GF-D8 (cell line): ENCODE measurements at places on chromosomes 2 and 18.

- DNase-seq, result no peak
Observed at GRCh38 chr2:11710632-11711353, 35.6 kb upstream of the LPIN1 start.

- no peak for DNase-seq
Observed at GRCh38 chr2:239548451-239548871, 147.6 kb upstream of the HDAC4 start.

DNA sequence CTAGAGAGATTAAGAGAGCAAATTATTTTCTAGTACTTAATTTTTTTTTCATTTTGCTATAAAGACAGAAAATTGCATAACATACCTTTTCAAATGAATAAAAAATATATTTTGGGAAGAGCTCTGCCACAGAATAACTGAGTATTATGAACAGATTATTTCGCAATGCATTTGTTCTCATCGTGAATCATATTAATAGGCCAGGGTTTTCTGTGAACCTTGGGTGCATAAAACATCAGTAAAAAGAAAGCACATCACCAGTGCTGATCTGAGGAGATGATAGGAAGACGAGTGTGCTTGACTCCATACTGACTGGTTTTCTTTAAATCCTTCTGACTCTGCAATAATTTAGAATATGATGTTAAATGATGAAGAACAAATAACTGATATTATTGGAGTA lies 409.1 kb downstream of the CPS1 start:
- no peak for DNase-seq

DNA sequence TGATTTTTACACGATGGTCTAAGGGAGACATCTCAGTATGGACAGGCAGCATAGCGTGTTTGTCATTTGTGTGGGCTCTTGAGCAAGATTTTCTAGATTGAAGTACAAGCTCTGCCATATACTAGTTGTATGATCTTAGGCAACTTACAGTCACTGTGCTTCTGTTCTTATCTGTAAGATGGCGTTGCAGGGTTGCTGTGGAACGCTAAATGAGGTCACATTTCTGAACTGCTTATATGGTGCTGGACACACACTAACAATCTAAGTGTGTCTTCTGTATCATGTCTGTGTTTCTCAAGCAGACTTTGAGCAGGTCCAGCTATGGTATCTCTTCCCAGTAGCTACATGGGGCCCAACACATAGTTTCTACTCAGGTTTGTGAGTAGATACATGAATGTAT lies 29.2 kb downstream of the PARD3B start:
- no peak for DNase-seq

- DNase-seq, result no peak
Observed at GRCh38 chr18:58080451-58080850, 36.4 kb downstream of the NEDD4L start.

- no peak for DNase-seq
Observed at GRCh38 chr2:211823886-211824479, 714.6 kb downstream of the ERBB4 start.

- DNase-seq, result no peak
Observed at GRCh38 chr2:31192851-31193392, 24.4 kb downstream of the CAPN14 start.

GRCh38 chr2:141323571-141323970 lies 807.2 kb downstream of the LRP1B start:
- DNase-seq, result no peak

- no peak for DNase-seq
Observed at GRCh38 chr2:97761192-97761591, 47.8 kb downstream of the ZAP70 start.

DNA sequence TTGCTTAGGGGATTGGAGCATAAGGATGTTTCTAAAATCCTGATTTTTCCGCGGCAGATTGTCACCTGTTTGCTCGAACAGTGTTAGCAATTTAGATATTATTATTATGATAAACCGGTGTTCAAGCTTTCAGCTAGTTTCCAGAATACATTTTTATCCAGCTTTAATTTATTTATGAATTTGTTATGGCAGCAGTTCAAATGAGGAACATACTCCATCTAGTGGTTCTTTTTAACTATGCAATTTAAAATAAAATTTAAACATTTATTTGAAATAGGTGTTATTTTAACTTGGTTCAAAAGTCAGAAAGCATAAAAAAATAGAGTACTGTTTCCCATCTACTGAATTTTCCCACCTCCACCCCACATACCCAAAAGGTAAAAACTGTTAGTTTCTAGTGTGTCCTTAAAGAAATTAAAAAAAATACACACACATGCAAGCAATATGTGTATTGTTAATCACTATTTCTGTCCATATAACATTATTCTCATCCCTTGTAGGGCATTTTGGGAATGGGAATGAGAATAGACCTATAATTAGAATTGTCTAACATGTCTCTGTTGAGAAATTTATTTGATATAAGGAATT lies 23.2 kb downstream of the ACOXL start:
- peak; percentile 3 for DNase-seq

GRCh38 chr2:107634172-107634571 lies 192.5 kb upstream of the RGPD4 start:
- DNase-seq, result no peak

DNA sequence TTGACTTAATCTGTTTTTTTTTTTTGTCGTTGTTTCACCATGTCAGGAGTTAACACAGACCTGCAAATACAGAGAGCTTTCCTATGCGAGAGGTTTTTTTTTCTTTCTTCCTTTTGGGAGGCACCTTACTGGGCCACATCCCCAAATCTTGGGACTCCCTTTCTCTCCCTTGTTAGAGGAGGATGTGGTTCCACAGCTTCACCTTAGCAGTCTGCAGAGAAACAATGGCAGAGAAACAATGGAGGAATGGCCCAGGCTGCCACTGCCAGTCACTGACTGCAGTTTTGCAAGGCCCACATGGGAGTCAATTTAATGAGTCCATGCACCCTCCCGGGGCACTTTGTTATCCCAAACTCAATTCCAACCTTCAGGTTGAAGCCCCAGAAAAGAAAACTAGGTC lies 20.8 kb upstream of the PDK1 start:
- DNase-seq, result no peak

DNA sequence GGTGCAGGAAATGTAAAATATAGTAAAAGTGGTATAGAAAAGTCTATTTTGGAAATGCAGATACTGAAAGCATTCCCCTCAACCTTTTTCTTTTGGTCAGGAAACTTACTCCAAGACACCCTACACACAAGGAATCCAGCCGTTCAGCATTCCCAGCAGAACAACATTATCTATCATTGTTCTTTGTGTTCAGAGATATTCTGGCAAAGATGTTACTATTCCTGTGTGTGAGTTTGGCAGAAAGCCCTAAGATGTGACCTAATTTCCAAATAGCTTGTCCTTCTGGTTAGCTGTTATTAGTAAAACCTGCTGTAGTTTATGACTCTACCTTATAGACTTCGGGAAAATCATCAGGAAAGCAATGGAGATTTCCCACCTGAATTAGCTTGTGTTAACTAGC lies 78.1 kb upstream of the PELI1 start:
- DNase-seq, result no peak

DNA sequence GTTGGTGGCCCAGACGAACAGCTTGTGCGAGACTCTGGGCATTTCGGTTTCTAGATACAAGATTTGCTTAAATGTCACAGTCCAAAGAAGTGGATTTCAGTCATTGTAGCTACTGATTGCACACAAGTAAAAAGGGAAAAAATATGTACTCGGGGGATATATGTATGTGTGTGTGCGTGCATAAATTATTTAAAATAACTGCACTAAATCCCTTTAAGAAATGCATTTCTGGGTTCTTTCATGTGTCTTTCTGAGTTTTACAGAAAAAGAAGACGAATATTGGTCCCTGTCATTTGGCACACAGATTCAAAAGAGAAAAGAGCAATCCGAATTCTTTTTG lies 2.1 kb upstream of the EPHA4 start:
- DNase-seq, result no peak

GRCh38 chr2:99317161-99317872 lies 16.3 kb upstream of the LYG1 start:
- no peak for DNase-seq

- DNase-seq, result no peak
Observed at GRCh38 chr2:205776139-205776538, 93.8 kb downstream of the NRP2 start.

- no peak for DNase-seq
Observed at GRCh38 chr2:208147008-208147407, 1.1 kb upstream of the CRYGB start.

- no peak for DNase-seq
Observed at GRCh38 chr18:36031903-36032302, 35.5 kb downstream of the RPRD1A start.

DNA sequence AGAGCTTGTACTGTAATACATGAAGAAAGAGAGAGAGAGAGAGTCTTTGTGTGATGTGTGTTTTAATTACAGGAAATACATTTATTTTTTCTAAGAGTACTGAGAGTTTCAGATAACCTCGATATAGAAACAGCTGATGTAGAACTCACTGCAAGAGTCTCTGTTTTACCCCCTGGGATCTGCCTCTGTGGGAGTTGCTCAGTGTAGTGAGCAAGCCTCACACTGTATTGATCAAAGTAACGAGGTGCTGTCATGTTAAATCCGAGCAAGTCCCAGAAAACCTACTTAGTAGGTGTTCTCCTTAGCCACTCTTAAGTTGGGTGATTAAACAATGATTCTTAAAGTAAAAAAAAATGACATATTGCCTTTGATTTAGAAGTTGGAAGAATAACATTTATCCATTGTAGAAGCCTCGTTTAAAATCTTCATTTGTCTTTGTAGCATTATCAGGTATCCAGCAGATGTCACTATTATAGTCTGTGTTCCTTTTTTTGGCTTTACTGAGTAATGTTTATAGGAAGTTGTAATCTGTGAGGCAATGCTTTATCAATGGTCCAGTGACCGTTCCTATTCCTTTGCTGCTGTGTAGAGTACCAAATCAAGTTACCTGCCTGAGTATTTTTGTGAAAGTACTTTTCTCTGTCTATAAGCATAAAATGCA lies 219.0 kb downstream of the MYO3B start:
- DNase-seq, result no peak

DNA sequence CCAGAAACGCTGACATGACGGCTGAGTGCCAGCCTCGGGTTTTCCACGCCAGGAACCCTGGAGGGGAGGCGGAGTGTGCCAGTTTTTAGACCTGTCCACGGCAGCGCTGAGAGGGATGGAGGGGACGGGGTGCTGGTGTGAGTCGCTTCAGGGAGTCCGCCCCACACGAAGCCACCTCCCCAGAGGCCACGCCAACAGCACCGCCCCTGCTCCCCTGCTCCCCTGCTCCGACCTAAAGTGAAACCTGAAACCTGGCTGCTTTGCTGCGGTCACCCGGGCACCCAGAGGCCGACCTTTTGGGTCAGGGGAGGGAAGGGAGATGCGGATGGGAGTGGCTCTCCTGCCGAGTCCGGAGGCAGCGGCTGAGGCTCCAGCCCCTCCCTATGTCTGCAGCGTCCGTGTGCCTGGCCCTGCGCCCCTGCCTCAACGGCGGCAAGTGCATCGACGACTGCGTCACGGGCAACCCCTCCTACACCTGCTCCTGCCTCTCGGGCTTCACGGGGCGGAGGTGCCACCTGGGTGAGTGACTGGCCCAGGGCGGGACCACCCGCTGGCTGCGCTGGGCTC lies 38.1 kb downstream of the SNED1 start:
- DNase-seq, result no peak

DNA sequence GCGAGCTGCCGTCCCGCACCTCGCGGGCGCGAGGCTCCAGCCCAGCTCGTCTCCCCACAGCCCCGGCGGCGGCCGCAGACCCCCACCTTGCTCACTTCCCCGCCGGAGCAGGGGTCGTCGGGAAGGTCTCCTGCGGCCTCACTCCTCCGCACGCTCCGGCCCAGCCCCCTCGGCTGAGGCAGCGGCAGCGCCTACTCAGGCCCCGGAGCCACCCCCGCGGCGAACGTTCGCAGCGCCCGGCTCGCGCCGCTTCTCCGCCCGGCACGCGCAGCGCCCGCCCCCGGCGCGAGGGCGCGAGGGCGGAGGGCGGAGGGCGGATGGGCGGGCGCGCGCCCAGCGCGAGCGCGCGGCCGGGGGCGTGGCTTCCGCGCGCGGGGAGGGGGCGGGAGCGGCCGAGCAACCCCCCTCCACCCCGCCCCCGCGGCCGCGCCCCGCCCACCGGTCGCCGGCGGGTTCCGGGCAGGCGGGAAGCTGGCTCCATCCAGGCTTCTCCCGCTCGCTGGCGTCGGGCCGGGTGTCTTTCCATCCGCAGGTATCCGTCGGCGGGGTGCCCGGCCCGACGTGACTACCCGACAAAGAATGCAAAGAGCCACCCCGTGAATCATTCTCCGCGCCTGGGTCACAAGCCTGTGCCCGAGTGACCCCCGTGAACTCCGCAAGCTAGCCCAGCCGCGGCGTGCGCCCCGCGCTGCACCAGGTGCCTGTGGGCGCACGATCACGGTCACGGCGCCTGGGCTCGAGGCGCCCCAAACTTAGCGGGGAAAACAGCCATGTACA lies at the start of gene DTNB:
DTNB (minus strand) TSS at position 278 of the 777 bp plus-strand sequence. CDS start 20,917 bp downstream, outside the sequence.
- no peak for DNase-seq

GRCh38 chr2:85131116-85131515 lies 2.1 kb upstream of the TCF7L1 start:
- DNase-seq, result no peak

DNA sequence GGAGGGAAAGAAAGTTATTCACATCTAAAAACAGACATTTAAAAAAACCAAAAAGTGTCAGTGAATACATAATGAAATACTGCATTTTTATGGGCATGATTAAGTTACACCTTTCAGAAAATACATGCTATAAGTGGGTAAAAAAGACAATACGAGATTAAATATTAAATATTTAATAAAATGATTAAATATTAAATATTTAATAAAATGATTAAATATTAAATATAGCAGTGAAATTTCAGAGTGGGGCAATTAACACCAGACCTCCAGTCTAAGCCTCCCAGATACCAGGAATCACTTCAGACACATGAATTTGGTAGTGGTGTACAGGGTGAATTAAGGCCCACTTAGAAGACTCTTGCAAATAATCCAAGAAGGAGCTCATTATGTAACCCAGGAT lies 15.5 kb downstream of the RBM43 start:
- no peak for DNase-seq

- DNase-seq, result peak; percentile 91
Observed at GRCh38 chr2:196275646-196276352, 104.4 kb upstream of the STK17B start.

DNA sequence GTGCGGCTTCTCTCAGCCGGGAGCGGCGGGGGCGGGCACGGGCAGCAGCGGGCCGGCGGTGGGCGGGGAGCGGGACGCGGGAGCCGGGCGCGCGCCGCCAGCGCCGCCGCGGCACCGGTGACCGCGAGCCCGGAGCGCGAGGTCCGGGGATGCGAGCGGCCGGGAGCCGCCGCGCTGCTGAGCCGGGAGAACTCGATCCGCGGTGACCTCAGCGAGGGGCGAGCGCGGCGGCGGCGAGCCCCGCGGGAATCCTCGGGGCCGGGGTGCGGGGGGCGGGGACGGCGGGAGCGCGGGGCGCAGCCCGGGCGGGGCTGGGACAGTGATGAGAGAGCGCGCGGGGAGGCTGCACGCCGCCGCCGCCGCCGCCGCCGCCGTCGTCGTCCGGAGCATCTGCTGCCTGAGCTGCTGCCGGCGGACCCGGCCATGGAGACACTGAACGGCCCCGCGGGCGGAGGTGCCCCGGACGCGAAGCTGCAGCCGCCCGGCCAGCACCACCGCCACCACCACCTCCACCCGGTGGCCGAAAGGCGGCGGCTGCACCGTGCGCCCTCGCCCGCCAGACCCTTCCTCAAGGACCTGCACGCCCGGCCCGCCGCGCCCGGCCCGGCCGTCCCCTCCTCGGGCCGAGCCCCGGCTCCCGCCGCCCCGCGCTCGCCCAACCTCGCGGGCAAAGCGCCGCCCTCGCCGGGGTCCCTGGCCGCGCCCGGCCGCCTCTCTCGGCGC lies at the start of gene MTCL1:
MTCL1 (plus strand) TSS at position 319 of the 723 bp plus-strand sequence; CDS start at position 424, 105 bp downstream.
- no peak for DNase-seq

- no peak for DNase-seq
Observed at GRCh38 chr2:233221378-233222063, 30.0 kb upstream of the ATG16L1 start.

- no peak for DNase-seq
Observed at GRCh38 chr2:233926806-233927205, 9.6 kb downstream of the TRPM8 start.
